NAMALWA (cell line): ENCODE measurements at places on chromosomes 16 and 17.

GRCh38 chr16:59887856-59888255 is 1153.7 kb upstream of the GOT2 start:
- DNase-seq: no peak

- DNase-seq: no peak
Measured at GRCh38 chr16:73212431-73212830, 164.5 kb upstream of the ZFHX3 start.

DNA sequence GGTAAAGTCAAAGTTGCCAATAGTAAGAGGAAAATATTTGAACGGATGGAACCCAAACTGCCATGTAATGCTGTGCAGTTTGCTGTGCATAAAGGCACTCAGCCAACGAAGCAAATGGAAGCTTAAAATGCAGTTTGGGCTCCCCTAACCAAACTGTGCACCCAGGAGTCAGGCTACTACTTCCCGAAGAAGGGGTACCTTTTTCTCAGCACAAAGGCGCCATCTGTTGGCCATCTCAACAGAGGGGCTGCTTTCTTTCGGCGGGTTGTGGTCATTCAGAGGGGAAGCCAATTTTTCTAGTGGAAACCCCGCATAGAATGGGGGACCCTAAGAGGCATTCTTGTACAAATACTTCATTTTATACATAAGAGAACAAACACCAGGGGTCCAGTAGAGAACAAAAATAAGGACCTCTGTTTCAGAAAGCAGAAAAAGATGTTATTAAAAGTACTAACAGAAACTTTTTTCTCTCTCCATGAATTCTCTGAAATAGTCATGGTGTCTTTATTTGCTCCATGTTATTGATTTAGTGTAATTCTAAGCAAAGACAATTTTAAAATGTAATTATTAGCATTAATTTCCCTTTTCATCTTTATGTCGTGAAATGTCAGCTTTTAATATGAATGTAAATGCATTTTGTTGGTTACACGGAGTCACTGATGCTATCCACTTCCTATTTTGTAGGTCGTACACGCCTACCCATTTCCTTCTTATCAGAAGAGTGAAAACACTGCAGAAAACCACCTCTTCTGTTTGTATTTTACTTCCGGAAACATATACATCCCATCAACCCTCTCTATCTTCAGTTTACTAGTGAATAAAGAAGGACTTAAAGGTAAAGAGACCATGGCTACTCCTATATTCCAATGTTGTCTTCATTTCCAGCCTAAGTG is 453.3 kb downstream of the KCNJ2 start:
- DNase-seq: peak; percentile 57

- peak; percentile 16 for DNase-seq
Measured at GRCh38 chr16:22008215-22009059, 526 bp downstream of the MOSMO start.

DNA sequence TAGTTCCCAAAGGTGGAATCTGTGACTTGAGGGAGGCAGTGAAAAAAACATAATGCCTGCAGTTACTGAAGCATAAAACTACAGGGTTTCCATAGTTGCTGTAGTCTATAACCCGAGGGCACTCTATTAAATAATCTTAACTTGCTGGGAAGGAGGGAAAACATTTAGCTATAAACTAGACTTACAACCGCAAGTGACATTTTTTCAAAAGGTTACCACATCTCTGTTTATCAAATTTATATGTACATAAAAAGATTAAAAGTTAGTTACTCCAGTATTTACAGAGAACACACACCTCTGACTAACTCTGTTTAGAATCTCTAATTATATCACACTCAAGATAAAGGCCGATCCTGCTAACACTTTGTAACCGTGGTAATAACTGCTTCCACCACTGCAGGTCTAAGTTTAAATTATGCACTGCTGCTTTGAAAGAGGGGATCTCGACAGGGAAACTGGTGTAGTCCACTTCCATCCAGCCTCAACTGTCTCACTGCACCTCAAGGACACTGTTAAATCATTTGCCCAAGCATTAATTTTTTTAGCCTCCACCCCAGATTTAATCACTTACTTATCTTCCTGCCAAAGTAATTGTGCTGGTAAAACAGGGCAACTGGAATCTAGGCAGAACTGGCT is 14.6 kb downstream of the KCNJ16 start:
- DNase-seq: no peak

- DNase-seq: no peak
Measured at GRCh38 chr17:63753215-63753614, 11.6 kb upstream of the STRADA start.

GRCh38 chr16:47476654-47477345 is 15.7 kb downstream of the PHKB start:
- DNase-seq: no peak

DNA sequence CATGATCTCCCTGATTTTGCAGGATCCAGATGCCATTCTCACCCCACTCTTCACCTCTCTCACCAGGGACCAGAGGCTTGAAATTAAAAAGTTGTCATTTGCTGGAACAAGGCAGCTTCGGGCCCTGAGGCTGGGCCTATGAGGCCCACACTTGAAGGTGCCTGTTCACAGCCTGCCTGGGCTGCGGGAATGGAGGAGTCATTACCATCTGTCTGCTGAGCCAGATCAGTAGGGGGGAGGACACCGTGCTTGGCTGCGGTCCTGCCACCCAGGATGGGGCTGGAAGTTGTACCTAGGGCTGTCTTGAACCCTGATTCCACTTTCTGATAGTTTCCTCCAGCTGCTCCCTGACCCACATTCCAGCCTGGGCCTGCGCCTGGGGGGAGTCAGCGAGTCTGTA is 208.3 kb upstream of the N4BP1 start:
- no peak for DNase-seq

DNA sequence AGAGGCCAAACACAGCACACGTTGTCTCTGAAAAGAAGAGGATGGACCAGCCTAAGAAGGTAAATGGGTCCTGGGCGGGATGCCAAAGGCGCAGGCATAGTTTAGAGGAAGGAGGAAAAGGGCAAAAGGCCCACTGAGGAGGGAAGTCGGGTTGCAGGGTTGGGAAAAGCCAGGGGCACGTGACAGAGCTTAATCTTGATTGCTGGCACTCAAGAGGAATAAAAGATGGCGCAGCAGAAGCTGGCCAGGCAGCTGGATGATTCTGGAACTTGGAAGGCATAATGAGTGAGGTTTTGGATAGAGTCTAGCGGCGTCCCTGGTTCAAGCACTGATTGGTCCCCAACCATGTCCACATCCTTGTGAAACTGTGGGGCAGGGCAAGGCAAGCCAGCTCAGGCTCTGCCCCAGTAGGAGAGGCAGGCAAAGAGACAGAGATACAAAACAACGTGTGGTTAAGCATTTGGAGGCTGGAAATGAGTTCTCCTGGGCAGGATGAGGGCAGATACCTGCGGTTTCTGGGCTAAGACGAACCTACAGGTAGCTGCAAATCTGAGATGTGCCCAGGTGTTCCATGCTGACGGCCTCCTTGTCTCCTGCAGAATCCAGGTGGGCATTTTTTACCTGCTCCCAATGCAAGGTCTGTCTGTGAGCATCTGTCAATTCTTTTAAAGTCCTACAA is 52.7 kb upstream of the CIBAR2 start:
- no peak for DNase-seq

DNA sequence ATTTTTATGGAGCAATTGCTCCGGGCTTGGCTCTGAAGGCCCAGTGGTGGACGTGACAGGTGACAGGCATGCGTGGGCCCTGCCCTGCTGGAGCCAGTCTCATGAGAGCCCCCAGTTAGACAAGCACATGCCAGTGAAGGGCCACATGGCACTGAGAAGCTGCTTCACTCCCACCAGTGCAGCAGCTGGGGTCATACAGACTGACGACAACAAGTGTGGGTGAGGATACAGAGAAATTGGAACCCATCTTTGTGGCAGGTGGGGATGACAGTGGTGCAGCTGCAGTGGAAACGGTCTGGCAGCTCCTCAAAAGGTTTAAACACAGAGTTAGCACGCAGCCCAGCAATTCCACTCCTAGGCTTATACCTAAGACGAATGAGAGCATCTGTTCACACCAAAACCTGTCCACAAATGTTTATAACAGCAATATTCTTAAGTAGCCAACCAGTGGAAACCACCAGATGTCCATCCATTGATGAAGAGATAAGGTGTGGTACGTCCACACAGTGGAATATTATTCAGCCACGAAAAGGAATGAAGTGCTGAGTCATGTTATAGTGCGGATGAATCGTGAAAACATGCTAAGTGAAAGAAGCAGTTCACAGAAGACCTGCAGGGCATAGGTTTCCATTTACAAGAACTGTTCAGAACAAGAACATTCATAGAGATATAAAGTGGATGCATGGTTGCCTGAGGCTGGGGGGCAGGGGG is 12.5 kb upstream of the CIBAR2 start:
- no peak for DNase-seq

DNA sequence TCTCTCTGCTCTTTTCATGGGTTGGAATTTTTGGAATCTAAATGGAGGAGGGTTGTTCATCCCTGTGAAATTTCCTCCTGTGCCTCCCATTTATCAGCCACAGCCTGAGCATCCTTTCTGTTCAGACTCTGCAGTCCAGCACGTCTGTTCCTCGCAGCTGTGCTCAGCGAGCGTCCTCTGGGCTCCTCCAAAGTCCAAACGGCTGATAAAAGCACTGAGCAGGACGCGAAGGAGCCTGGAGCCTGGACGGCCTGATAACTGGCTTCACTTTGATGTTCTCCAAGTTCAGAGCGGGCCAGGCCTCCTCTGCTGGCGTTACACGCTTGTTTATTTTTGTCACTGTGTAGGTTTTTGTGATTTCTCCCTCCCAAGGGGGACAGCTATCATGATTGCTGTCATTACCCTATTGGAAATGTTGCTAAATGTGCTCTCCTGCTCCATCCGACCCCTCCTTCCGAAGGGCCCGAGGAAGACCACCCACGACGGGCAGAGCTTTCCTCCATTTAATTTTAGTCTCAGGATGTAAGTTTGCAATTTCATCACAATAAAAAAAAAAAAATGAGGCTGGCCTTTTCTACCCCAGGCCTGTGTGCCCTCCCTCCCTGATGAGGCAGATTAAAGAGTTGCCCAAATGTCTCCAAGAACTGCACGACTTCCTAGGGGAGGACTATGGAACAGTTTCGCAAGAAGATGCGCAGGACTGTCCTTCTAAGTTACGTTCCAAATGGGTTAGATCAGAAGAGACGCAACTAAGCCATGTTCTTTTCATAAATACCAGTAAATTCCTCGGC is 290.5 kb upstream of the FOXF1 start:
- DNase-seq: no peak

- DNase-seq: no peak
Measured at GRCh38 chr17:45739786-45740185, 44.3 kb upstream of the CRHR1 start.

GRCh38 chr17:19703828-19704613 is 12.4 kb downstream of the SLC47A2 start:
- no peak for DNase-seq

GRCh38 chr17:45828582-45829133 is 16.0 kb upstream of the SPPL2C start:
- no peak for DNase-seq

GRCh38 chr17:53892222-53892621 is 69.5 kb downstream of the KIF2B start:
- DNase-seq: no peak

- no peak for DNase-seq
Measured at GRCh38 chr17:29180788-29181160, 576 bp upstream of the MYO18A start.

- peak; percentile 45 for DNase-seq
Measured at GRCh38 chr16:87854053-87854906, 15.0 kb downstream of the SLC7A5 start.

GRCh38 chr16:34802396-34802795 is 1343.0 kb downstream of the TP53TG3F start:
- no peak for DNase-seq

DNA sequence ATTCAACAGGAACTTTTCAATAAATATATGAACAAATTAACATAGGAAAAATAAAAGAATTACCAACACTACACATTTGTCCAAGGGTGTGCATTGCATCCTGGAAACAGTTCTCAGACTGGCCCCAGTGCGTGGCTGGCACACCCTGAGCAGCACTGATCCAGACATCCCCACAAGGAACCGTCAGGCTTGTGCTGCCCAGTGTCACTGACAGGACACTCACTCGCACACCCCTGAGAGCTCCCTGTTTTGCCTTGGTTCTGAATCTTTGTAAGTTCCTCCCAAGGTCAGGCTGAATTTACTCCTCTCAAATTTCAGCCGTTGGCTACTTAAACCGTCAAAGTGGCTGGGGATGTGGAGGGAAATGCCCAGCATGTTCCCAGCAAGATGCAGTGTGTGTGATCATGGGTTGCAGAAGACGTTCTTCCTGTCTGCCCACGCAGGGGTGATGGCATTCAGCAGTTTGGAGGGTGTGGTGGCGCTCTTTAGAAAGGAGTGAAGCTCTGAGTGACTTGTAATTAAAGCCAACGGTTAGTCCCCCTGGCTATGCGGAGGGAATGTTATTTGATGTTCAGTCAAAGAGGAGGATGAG is 1.7 kb downstream of the MT2A start:
- DNase-seq: peak; percentile 43

GRCh38 chr17:3596804-3597464 is 12.3 kb downstream of the TRPV1 start:
- no peak for DNase-seq

- DNase-seq: peak; percentile 24
Measured at GRCh38 chr17:34703533-34703932, 124.2 kb downstream of the TMEM132E start.

DNA sequence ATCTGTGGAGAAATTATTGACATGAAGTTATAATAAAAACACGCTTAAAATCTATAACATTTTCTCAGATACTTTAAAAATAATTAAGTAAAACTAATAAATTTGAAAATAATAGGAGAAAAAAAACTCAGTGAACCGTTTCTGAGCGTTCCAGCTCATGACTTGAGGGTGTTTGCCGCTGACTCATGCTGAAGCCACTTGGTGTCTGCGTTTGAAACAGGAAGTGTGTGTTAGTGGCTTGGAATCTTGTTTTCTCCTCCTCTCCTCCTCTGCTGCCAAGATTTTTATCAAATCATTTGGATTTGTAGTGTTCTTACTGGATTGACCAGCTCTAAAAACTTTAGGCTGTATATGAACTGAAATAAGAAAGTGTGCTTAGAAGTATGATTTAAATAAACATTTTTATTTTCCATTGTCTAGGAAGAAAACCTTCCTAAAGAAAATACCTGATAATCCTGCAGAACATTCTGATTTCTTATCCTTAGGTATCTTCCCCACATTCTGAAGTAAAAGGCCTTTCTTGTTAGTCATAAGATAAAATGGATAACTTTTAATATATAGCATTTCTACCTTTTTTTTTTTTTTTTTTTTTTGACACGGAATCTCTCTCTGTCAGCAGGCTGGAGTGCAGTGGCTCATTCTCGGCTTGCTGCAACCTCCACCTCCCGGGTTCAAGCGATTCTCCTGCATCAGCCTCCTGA is 30.8 kb downstream of the USP10 start:
- peak; percentile 81 for DNase-seq

- DNase-seq: peak; percentile 17
Measured at GRCh38 chr16:86831366-86831765, 253.0 kb downstream of the FOXL1 start.

GRCh38 chr16:4328046-4328781 is 12.3 kb downstream of the GLIS2 start:
- peak; percentile 57 for DNase-seq
